ENCODE measurements at places on chromosomes 12 and 14. TPM values are rescaled to one million over a fixed set of nuclear protein-coding genes. Genes with fewer than 3 reads are reported as not detected.

Gene KMT2D
- total RNA-seq, result 28.6 TPM

Gene IL22
- not detected for total RNA-seq

Gene AKAP5
- total RNA-seq, result 0.59 TPM

Gene RPS29
- total RNA-seq, result 3,421 TPM

Gene ABCD4
- 38.7 TPM for total RNA-seq

Gene NXPH4
- total RNA-seq, result 0.88 TPM

Gene CYP27B1
- 0.36 TPM for total RNA-seq

Gene IQSEC3
- not detected for total RNA-seq

Gene ASIC1
- total RNA-seq, result 0.72 TPM

Gene GPR84
- total RNA-seq, result not detected

Gene LRIG3
- 96.1 TPM for total RNA-seq

Gene BDKRB1
- 0.72 TPM for total RNA-seq

Gene OAS2
- total RNA-seq, result 8.3 TPM

Gene LYZ
- total RNA-seq, result 8.3 TPM

Gene ALX1
- not detected for total RNA-seq

Gene SLC25A3
- total RNA-seq, result 771 TPM

Gene ABCC9
- 28.3 TPM for total RNA-seq

DNA sequence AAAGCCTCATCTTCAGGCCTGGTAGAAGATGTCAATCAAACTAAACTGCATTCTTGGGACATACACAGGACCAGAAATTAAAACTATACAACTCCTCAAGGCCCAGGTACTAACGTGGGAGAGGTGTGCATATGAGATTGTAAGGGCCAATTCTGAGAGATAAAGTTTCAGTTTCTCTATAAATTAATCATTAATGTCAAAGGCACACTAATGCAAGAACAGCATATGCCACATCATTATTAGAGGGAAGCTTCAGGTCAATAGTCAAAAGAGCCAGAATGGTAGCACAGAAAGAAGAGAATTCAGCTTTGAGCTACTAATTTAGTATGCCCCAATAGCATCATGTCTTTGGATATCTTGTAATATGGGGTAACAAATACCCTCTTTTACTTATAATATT is 744.9 kb upstream of the MGAT4C start:
- no peak for DNase-seq

DNA sequence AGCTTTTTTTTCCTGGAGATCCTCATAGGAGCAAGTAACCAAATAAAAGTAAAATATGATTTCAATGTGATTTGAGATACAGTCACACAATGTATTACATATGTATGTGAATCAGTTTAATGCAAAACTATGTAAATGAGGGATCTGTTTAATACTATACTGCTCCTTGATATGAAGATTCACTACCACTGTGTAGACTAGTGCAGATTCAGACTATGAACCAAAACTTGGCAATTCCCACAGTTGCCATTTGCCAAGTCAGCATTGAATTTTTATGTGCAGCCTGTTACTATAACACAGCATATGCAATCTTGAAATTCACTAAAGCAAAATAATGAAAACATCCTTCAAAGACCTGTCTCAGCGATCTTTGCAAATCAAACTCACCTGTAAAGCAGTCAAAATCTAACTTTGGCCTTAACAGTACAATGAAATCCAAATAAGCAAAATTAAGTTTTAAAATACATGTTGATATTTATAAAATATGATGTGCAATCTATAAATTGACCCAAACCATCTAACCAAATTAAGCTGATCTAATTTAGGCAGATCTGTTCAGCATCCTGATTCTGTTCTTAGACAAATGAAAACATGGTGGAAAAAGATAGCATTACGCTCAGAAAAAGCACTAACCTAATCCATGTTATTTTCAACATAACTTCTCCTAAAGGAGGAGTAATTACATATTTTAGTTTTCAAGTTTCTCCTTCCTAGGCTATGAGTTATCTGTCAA is 25.5 kb upstream of the LMNTD1 start:
- peak; percentile 25 for DNase-seq

GRCh38 chr14:51852541-51852940 is 7.9 kb upstream of the GNG2 start:
- no peak for DNase-seq

GRCh38 chr12:124764451-124764850 is 99.2 kb downstream of the SCARB1 start:
- peak; percentile 89 for DNase-seq

- DNase-seq, result no peak
Measured at GRCh38 chr12:46470036-46470627, 97.6 kb upstream of the SLC38A2 start.

- DNase-seq, result peak; percentile 61
Measured at GRCh38 chr12:57983146-57983857, 41.9 kb downstream of the ATP23 start.

GRCh38 chr12:82745063-82745674 is 58.5 kb downstream of the TMTC2 start:
- DNase-seq, result no peak

DNA sequence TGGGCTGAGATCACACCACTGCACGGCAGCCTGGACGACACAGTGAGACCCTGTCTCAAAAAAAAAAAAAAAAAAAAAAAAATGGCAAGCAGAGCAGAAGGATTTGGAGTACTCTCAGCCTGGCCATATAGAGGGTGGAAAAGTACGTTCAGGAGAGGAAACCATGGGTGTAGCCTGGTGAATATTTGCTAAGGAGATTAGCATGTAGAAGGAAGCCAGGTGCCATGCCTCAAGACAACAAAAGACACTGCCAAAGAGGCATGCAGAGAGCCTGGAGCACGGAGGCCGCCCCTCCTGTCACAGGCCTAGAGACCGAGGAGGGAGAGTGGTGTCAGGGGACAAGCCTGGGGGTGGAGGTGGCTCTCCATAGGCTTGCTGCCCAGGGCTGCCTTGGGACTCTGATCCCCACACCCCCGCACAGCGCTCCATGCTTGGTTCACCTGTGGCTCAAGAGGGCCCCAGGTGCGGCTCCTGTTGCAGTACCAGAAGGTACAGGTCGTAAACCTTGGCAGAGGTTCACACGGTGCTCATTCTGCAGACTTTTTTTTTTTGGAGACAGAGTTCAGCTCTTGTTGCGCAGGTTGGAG is 27.9 kb upstream of the DEGS2 start:
- peak; percentile 35 for DNase-seq

GRCh38 chr14:79161571-79161970 is 991.4 kb downstream of the NRXN3 start:
- DNase-seq, result no peak

DNA sequence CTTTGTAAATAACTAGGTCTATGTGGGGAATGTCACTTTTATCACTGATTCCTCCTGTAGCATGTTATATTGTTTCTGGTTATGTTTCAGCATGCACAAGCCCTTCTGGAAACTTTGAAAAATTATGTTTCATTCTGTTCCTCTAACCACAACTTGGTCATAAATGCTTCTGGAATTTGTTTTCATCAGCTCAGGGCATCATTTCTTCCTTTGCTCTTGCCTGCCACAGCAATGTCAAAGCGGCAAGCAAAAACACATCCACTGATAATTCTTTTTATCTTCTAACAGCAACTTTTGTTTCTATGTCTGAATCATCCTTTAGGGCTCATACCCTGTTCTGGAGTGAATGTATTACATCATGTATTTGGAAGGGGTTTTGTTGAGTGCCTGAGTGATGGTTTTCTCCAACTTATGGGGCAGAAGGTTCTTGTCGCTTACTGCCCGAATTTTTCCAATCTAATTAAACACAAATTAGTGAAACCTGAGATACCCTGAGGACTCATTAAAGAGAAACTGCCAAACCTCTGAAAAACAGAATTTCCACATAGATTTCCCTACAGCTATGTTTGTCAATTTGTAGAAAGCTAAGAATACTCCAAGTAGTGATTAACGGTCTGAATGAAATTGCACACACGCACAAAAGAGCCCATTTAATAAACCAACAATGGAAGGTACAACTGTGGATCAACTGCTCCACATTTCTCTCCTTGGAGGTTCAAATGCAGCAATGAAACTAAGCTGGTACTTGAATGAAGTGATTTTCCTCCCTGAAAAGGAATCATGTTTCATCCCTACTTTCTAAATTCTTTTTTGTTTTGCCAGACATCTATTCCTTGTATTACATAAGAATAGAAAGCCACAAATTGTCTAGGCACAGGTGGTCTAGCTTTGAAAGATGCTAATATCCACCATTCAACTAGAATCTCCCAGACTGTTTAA is 173.5 kb upstream of the KRR1 start:
- DNase-seq, result peak; percentile 51

DNA sequence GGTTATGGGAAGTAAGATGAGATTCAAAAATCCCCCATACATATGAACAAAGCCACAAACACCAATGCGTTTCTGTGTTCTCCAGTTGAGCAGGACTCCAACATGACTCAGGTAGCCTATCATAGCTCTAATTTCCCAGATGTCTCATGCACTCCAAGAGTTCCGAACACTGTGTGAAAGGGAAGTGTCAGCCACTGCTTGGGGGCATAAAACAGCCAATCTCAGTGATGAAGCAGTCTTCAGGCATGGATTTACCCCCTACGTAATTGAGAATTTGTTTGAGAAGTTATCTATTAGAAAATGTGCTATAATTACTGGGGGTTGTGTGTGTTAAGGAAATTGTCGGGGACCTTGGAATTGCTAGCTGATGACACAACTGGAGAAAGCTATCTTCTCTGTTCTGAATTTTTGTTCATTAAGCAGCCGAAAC is 153.9 kb upstream of the AVPR1A start:
- DNase-seq, result no peak

- DNase-seq, result peak; percentile 39
Measured at GRCh38 chr14:54000341-54000811, 43.8 kb upstream of the BMP4 start.

DNA sequence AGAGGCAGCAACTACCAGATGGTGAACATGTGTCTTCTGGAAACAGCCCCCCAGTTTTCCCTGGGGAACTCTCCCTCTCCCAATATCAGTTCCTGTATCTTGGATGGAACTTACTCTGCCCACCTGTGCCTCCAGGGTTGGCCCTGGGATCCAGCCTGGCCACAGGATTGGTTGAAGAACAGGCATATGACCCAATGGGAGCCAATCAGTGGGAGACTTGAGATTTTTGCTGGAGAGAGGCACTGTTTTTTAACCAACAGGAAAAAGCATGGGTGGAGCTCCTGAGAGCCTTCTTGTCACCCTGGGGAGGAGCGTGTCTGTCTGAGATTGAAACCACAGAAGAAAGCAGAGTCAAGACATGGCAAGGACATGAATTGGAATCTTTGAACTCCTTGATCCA is 33.6 kb upstream of the COX6A1 start:
- no peak for DNase-seq

DNA sequence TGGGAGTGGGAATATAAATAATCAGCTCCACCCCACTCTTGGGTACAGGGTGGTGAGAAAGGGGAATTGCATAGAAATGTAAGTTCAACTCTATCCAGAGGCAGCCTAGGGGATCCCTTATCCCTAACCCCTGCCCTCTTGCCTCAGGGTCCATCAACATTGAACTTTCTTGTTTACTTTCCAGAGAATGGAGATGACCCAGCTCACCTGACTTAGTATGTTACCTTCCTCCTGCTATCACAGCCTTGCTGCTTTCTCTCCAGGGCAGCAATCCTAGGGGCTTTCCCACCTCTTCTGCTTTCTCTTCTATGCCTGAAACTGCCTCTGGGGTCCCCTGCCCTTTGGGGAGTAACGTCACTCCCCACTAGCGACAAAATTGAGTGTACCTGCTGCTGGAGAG is 2.7 kb downstream of the LRP1 start:
- DNase-seq, result peak; percentile 48

- DNase-seq, result no peak
Measured at GRCh38 chr12:28424965-28425364, 234.7 kb downstream of the CCDC91 start.

DNA sequence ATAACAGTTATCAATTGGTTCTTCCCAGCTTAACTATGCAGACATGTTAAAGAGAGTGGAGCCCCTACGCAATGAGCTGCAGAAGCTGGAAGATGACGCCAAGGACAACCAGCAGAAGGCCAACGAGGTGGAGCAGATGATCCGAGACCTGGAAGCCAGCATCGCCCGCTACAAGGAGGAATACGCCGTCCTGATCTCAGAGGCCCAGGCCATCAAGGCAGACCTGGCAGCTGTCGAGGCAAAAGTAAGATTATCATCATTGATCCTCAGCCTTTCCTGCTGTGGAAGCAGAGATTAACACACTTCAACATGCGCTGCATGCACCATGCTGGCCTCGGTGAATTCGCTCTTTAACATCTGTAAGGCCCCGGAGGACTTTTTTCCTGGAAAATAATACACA is 53.6 kb downstream of the HSP90AA1 start:
- no peak for DNase-seq

DNA sequence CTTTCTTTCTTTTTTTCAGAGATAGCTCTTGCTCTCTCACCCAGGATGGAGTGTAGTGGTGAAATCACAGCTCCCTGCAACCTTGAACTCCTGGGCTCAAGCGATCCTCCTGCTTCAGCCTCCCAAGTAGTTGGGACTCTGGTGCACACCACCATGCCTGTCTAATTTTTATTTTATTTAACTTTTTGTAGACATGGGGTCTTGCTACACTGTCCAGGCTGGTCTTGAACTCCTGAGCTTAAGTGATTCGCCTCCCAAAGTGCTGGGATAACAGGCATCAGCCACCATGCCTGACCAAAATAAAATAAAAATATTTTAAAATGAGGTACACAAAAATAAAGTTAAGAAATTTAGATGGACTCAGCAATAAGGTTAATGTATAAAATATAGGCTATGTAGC is 5.1 kb upstream of the LEMD3 start:
- no peak for DNase-seq

DNA sequence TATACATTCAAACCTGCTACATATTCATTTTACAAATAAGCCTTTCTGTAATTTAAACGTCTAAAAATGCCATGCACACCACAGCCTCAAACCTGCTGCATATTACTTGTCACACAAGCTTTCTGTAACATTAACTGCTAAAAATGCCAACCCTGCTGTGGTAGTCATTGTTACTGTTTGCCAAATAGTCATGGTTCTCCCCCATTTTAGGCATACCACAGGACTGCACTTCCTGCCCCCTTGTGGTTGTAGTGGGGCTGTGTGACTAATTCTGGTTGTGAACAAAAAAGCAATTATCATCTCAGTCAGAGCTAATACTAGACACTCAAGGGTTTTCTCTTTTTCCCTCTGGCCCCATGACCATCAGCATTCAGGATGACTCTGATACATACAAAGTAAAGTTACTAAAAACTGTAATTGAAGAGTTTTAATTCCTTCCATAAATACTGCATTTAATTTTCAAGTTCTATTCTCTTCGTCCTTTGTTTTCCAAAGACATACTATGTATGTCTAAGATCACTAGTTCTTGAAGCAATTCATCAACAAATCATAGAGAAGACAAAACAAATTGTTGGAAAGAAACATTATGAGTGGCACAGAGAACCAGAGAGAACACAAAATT is 5.7 kb upstream of the SLC35F4 start:
- peak; percentile 66 for DNase-seq

GRCh38 chr12:129615001-129615400 is 288.8 kb downstream of the TMEM132D start:
- DNase-seq, result no peak

GRCh38 chr14:61126603-61127498 is 145.8 kb downstream of the SLC38A6 start:
- no peak for DNase-seq
